ENCODE measurements at places on chromosomes 12 and 14.

DNA sequence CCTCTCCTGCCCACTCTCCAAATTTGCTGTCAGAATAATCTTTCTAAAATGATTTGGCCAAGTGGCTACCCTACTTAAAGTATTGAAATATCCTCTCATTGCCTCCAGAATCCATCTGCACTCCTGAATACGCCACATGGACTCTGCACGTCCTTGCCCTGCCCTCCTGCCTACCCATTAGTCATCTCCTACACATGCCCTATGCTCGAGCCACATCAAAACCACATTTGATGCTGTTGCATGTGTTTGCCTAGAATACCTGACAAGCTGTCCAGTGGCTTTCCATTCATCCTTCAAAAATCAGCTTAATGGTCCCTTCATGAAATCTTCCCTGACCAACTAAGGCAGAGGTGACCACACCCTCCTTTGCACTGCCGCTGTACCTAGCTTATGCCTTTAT, 17.0 kb downstream of the VCPKMT start:
- no peak for DNase-seq

DNA sequence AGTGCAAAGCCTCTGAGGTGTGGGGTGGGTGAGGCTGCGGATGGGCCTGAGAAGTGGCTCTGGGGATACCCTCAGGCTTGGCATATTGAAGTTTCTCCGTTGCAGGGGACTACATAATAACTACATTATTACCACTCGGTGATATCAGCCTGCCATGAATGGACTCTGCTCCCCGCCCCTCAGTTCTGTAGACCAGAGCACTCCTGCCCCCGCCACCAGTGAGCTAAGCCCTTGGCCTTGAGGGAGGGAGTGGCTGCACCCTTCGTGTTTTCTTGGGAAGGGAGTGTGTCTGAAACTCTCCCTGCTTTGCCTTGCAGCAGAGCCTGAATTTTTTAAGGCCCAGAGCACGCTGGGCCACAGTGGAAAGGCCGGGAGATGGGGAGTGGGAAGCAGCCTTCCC, 1.7 kb downstream of the ORAI1 start:
- no peak for DNase-seq

- DNase-seq, result no peak
Observed at GRCh38 chr14:56294128-56294527, 175.9 kb downstream of the PELI2 start.

DNA sequence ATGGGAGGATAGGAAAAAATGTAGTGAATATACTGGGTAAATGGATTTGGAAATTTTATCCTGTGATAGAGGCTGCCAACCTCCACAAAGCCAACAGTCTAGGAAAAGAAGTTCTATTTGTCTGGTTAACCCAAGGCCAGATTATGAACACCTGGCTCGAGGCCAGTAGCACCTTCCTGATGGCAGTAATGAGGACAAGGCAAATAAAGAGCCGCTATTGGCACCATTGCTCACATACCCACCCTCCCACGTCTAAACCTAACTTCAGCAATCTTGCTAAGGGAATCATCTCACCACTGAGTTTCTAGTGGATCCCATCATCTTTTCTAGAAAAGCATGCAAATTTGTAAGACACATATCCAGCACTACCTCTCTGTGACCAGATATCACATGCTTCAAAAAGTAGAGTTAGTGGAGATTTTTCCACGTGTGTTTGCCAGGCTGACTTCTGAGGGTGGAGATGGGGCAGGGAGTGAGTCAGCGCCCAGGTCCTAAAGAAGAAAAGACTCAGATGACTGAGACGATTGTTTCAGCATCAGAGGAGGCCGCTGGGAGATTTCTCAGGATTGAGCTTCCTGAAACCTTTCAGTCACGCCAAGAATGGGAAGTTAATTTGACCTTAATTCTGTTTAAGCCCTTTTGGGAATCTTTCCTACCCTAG, 362.9 kb downstream of the EMP1 start:
- DNase-seq, result no peak

DNA sequence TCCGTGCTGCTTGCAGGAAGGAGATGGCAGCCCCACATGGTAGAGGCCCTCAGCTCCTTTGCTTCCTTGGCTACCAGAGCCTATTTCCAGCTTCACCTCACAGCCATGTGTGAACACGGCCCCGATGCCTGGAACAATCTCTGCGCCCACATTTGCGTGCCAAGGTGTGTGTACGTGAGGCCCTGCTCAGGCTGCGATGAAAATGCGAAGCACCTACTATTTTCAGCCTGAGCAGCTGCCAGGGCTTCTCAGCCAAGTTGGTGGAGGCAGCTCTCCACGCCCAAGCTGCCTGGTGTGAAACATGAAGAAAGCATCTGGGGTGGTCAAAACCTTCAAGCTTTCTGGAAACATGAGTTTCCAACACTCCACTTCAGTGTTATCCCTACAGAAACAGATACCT, 177.8 kb upstream of the EGLN3 start:
- no peak for DNase-seq

DNA sequence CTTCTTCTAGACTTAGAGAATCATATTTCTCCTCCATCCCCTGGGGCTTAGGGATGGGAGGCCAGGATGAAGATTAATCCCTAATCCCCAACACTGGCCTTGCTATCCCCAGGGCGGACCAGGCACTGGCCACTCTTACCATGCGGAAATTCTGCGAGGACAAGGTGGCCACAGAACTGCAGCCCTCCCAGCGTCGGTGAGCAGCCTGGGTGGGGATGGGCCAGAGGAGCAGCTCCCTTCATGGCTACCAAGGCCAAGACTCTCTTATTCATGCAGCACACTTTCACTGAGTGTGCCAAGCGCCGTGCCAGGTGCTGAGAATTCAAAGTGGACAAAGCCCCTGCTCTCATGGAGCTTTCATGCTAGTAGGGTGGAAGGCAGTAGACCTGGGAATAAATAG, 7.0 kb downstream of the TNS2 start:
- no peak for DNase-seq

GRCh38 chr14:38158468-38158867, 49.2 kb upstream of the SSTR1 start:
- no peak for DNase-seq

DNA sequence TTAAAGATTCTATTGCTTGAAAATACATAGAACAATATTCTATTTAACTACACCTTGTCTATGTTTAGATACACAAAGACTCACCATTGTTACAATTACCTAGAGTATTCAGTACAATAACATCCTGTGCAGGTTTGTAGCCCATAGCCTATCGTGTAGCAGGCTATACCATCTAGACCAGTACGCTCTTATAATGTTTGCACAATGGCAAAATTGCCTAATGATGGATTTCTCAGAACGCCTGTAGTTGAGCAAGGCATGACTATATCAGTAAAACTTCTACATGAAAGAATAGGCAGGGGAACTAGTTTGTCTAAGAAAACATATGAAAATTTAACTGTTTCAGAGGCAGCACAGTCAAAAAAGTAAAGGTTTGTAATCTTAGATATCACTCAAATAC, 375.9 kb downstream of the DAD1 start:
- DNase-seq, result no peak

DNA sequence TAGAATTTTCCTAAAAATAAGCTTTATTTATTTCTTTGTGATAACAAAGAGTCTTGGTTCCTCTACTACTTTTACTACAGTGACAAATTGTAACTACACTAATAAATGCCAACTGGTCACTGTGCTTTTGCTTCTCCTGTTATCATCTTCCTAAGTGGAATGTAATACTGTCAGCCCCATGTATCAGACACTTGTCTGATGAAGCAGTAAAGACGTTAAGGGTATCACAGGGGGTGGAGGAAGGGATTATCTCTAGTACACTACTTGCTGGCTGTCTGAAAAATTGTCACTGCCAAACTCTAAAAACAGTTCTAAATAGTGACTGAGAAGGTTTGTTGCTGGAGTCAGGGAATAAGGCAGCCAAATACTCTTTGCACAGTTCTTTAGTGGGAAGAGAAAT, 11.3 kb downstream of the ASB8 start:
- no peak for DNase-seq

GRCh38 chr14:44081146-44081545, 425.9 kb downstream of the FSCB start:
- DNase-seq, result no peak

- DNase-seq, result no peak
Observed at GRCh38 chr12:27015730-27016076, 1.5 kb upstream of the TM7SF3 start.

DNA sequence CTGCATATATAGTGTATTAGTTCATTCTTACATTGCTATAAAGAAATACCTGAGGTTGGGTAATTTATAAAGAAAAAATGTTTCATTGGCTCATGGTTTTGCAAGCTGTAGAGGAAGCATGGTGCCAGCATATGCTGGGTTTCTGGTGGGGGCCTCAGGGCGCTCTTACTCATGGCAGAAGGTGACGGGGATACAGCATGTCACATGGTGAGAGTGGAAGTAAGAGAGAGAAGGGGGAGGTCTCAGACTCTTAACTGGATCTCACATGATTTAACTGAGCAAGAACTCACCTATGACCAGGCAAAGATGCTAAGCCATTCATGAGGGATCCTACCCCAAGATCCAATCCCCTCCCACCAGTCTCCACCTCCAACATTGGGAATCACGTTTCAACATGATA, 15.9 kb upstream of the PAWR start:
- DNase-seq, result no peak

- no peak for DNase-seq
Observed at GRCh38 chr12:131391399-131391798, 319.5 kb upstream of the SFSWAP start.

- DNase-seq, result no peak
Observed at GRCh38 chr12:89019439-89020120, 332.7 kb downstream of the DUSP6 start.

DNA sequence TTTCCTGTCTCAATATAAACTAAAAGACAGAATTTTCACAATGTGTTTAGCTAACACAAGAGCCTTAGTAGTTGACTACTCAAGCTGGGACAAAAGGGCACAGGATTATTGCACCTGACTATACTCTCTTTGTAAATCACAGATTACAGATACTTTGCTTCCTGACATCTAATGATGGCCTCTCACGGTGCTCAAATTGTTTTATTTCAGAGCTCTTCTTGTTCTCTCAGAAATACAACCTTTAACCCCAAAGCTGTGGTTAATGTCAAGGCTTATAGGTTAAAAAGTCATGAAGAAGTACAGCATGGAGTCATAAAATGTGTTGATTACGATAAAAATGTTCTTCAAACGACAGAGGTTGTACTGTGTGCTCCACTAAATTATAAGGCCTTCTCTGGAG, 89.9 kb upstream of the CPNE8 start:
- DNase-seq, result no peak

DNA sequence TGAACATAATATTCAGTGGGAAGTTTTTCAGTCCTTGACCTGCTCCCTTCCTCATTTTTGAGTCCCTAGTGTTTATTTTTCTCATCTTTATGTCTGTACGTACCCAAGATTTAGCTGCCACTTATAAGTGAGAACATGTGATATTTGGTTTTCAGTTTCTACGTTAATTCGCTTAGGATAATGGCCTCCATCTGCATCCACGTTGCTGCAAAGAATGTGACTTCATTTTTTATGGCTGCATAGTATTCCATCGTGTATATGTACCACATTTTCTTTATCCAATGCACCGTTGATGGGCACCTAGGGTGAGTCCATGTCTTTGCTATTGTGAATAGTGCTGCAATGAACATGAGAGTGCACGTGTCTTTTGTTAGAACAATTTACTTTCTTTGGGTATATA, 30.3 kb downstream of the MIA2 start:
- no peak for DNase-seq

GRCh38 chr12:127640181-127640886, 626.6 kb upstream of the TMEM132C start:
- no peak for DNase-seq

DNA sequence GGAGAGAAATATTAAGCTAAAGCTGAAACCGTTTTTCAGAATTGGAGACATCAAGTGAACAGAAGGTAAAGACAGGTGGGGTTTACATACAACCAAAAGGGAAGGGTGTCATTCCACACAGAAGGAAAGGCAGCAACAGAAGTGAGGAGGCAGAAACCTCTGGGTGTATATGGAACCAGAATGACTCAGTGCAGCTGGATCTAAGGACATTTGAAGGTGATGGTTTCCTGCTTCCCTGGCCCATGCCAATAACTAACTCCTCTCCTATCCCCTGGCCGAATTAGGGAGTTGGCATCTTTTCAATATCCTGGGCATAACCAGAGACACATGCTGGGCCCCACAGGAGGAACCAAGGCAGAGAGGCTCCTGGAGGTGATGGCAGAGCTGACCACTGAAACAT, 8.4 kb downstream of the NCKAP5L start:
- DNase-seq, result no peak

GRCh38 chr14:52463375-52463774, 88.9 kb downstream of the TXNDC16 start:
- DNase-seq, result no peak

DNA sequence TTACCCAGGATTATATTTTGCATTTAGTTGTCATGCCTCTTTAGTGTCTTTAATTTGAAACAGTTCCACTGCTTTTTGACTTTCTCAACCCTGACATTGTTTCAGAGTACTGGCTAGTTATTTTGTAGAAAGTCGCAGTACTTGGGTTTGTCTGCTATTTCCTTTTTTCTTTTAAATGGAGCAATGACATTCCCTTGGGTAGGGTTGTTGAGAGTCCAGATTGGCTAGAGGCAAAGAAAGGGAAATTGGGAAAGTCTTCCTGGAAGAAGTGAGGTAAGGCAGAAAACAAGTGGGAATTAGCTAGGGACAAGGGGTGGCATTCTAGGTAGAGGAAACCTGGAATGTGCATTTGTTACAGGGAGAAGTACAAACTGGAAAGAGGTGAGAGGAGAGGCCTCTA, 245.9 kb downstream of the EMP1 start:
- DNase-seq, result no peak

DNA sequence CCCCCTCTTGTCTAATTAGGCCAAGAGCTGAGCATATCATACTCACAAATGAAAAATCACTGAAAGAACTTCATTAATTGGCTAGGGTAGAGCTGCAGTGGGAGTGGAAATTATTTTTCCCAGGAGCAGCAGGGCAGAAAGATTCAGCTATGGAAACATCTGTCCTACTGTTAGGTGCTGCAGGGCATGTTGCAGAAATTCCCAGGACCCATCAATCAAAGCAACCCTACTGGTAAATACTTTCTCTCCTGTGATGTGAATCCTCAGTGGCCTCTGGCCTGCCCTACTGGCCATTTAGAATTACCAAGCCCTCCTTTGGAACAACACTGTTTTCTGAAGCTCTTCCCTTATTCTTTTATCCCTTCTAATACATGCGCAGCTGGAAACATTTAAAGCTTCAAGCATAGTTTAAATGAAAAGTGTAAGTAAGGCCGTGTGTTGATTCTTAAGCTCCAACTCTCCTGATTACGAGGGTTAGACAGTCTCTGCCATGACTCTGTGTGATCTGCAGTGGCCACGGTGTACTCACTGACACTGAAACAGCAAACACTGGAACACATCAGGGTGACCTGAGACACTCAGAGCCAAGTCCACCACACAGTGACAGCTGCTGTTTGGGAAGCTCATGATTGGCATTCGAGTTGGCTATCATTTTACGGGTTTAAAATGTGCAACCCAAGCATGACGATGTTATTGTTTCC, 62.6 kb upstream of the TMCC3 start:
- DNase-seq, result no peak
